ENCODE measurements at places on chromosomes 3 and 15. TPM values are rescaled to one million over a fixed set of nuclear protein-coding genes. Genes with fewer than 3 reads are reported as not detected.

The GOLGA8S gene
- 0.05 TPM for total RNA-seq

- DNase-seq, result no peak
Measured at GRCh38 chr3:127821394-127821793, 921 bp downstream of the MGLL start.

DNA sequence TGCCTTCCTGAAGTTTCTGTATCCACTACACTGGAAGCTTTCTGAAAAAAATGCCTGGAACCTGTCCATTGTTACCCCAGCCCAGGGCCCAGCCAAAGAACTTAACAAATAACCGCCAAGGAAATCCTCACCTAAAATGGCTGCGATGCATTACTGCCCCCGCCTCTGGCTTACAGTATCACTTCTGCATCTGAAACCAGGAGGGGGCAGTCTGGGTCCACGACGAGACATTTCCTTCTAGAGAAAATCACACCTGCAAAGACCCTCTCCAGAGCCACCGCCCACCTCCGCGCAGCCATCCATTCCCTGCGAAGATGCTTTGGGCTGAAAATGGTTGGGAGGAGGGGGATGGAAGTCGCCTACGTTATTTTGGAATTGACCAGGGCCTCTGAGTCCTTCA, 22.4 kb upstream of the CELF6 start:
- peak; percentile 24 for DNase-seq

- DNase-seq, result no peak
Measured at GRCh38 chr15:57198654-57199291, 177.5 kb upstream of the CGNL1 start.

DNA sequence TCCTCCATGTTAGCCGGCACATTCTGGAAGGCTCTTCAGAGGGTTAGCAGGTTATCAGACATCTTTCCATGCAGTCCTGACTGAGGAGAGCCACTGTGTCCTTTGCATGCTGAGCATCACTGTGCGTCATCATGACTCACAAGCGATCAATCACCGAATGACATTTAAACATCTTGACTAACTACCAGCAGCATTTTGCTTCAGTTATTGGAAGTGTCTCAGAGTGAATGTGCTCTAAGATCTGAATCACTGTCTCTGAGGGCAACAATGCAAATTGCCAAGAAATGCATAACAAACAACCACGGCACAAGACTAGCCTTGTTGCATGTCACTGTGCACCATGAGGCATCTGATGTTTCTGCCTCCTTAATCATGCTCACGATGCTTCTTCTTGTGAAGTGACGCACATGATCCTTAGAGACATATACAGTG, 18.3 kb upstream of the ATP8B4 start:
- DNase-seq, result no peak

The TMEM158 gene
- total RNA-seq, result 0.66 TPM

- no peak for DNase-seq
Measured at GRCh38 chr3:156448300-156448699, 106.6 kb downstream of the SSR3 start.

The SEMA3F gene
- 4.4 TPM for total RNA-seq

The ATP13A5 gene
- total RNA-seq, result 0.05 TPM

The CADM2 gene
- 0.66 TPM for total RNA-seq

The RCN2 gene
- 31.6 TPM for total RNA-seq

The IL20RB gene
- 0.94 TPM for total RNA-seq

The ZNF501 gene
- total RNA-seq, result 4.2 TPM

DNA sequence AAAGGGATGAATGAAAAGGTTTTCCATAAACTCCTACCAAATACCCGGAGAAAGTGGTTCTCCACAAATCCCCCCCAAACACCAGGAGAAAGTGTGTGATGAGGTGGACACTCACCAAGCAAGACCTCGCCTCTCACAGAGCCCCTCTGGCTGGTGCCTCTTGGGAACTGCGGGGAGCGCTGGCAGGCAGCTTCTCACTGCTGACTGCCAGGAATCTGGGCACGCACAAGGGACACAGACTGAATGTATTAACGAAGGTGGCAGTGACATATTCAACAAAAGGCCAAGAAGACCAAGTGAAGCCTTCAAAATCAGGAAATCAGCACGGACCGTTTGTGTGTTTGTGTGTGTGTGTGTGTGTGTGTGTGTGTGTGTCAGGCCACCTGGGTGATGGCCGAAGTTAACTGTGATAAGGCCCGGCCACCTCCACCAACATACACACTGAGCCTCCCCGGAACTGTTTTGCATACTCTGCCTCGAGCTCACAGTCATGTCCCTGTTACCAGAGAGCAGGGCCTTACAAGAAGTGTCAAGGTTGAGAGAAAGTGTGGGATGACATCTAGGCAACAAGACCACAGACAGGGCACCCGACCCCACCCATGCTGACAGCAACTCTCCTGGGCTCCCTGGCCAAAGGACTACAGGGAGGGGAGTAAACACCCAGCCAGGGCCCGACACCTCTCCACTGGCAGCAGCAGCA, 18.0 kb downstream of the ATP10A start:
- DNase-seq, result no peak

DNA sequence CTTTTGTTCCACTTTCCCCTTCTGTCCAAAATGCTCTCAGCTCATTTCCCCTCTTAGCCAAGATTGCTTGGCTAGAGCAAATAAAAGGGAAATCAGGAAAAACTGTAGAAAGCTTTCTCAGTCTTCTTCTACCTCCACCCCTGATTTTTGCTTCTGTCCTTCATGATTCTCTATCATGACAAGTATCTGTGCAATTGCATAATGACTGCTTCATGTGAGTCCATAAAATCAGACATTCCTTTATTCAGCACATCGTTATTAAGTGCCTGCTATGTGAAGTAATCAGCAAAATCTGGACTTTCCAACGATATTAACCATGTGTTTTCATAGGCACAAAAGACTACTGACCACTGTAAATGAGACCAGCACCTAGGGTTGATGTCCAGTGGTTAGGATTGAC, 321.5 kb upstream of the CBLB start:
- no peak for DNase-seq

DNA sequence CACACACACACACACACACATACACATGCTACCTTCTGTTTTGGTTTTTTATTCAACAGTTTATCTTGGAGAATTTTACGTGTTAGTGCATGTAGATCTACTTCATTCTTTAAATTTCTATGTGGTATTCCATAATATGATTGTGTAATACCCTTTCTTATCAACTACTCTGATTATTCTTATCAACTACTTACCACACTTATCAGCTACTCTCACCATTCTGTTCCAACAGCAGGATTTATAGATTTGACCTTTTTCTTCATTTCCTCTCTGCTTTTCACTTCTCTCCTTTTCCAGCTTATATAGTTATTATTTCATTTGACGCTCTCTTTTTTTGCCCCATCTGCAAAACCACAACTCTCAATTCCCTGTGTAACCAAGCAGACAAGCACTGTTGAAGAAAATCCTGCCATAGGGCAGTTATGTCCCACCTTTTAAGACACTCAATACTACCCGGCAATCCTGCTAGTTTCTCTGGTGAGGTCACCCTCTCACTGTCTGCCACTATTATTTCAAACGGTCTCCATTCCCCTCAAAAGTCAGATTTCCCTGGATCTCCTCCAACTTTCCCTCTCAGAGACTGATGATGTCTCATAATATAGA, 56.9 kb upstream of the SATB1 start:
- no peak for DNase-seq

The ANKRD63 gene
- not detected for total RNA-seq

DNA sequence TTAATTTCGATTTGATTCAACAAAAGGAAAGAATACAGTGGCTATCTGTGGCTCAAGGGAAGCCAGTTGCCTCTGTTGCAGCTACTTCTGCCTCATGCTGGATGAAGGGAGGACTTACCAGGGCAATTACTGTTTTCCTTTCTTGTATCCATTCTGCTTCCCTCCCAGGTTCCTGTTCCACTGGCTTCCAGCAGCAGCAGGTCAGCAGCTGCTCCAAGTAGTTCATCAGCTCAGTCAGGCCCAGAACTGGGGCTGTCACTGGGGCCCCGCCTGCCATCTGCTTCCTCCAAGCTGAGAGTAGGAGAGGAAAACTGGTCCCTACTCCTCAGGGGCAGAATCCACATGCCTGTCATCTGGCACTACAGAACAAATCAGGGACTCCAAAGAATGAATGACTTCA, 48.6 kb upstream of the ULK4 start:
- no peak for DNase-seq

DNA sequence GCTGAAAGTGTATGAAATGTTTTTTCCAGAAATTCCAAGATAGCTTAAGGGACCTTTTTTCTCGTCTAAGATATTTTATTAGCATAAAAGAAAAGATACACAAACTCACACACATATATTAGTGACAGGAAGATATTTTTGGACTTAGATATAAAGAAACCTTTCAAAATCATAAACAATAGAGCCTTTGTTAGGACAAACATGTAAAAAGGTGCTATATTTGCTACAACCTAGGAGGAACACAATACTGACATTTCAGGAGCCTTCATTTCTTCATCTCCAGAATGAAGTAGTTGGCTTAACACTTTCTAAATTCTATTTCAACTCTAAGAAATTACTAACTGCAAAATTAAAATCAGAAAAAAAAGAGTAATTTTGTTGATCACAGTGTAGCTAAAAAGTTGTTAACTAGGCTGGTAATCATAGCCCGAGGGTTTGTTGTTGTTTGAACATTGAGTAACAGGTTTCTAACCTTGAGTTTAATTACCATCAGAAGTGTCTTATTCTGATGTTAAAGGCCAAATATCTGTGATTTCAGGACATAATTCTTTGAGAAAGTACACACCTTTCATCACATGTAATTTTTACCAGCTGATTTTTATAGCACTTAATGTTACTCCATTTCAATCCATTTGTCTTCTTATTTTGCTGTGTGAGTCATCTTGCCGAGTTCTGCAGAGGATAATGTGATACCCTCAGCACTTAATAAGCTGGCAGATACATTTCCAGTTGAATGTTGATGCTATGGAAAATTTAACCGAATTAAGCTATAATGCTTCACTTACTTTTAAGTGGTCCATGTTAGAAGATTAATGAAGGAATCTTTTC, 97.3 kb downstream of the MBNL1 start:
- DNase-seq, result no peak

DNA sequence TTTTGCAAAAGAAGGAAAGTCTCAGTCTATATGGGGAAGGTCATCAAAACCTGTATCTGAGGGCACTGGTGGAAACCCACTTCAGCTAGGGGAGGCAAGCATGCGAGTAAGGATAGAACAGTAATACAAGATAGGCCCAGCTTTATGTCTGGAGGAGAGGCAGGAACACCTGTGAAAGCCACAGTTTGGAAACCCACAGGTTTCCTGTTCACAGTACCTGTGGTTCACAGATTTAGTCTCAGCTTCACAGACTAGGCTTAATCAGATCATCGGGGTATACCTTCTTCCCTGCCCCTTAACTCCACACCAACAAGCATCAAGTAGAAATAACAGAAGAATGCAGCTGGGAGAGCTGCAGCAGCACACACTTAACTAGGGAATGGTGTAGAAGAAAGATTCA, 36.2 kb downstream of the C2CD4B start:
- peak; percentile 54 for DNase-seq

GRCh38 chr15:27167738-27168137, 196.8 kb downstream of the GABRG3 start:
- no peak for DNase-seq

The COL6A5 gene
- total RNA-seq, result 0.05 TPM

DNA sequence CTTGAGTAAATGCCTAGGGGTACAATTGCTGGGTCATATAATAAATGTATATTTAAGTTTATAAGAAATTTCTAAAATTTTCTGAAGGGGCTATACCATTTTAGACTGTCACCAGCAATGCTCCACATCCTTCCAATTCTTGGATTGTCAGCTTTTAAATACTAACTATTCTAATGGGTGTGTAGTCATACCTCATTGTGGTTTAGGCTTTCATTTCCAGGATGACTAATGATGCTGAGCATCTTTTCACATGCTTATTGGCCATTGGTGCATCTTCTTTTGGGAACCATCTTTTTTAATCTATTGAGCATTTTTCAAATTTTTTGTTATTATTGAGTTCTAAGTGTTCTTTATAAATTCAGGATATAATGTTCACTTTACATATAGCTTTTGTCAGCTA, 52.5 kb upstream of the CORO2B start:
- DNase-seq, result no peak

DNA sequence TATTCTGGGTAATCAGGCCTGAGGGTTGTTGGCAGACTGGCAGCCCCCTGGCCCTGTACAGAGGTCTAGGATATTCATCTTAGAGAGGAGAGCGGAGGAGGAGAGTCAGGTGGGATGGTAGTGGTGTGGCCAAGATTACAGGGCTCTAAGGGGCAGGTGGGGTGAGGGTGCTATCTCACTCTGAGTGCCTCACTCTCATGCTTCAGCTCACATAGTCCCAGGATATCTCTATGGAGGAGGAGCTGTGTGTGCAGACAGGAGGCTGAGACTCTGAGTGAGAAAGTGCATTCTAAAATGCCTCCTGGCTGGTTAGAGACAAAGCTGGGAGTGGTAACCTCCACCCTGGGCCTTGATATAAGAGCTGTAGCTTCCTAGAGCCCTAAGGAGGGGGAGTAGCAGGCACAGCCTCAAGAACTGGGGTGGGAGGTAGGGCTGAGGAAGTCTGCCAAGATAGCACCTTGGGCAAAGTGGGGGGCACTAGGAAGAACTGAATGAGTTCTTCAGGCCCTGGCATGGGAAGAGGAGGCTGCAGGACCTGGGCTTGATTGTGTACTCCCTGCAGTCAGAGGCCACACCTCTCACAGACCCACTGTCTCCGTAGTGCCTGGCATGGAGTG, 39.9 kb downstream of the CLSTN2 start:
- no peak for DNase-seq

DNA sequence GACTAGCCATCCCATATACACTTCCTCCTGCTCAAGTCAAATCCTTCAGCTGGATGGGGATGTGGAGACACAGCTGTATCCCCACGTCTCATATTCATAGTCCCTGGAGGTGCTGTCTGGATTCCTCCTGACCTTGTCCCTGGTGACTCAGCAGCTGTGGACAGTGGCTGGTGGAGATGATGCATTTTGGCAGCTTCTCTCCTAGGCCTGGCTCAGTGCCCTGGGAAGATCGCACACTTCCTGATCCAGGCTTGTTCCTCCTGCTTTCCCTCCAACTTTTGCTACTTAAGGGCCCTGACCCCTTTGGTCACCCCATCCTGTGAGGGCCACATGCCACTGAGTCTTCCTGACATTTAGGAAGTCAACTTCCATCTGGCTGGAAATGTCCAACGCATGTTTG, 44.4 kb downstream of the ADAMTSL3 start:
- no peak for DNase-seq

- no peak for DNase-seq
Measured at GRCh38 chr3:101675709-101676215, 1.2 kb downstream of the ZBTB11 start.

- DNase-seq, result no peak
Measured at GRCh38 chr3:114128231-114128630, 50.6 kb downstream of the DRD3 start.

The FBXW12 gene
- 0.05 TPM for total RNA-seq

The CHRM5 gene
- not detected for total RNA-seq

GRCh38 chr3:16945330-16945729, 60.6 kb downstream of the PLCL2 start:
- no peak for DNase-seq

- DNase-seq, result no peak
Measured at GRCh38 chr15:81117136-81117535, 16.9 kb upstream of the CFAP161 start.

GRCh38 chr3:19250959-19251610, 102.8 kb downstream of the KCNH8 start:
- DNase-seq, result no peak

The ZNF385D gene
- total RNA-seq, result 0.94 TPM

All from thymus (tissue), 14 donors.